ENCODE measurements at places on chromosomes 2 and 18.

- DNase-seq = no peak
Observed at GRCh38 chr2:63121055-63121834, 70.6 kb downstream of the OTX1 start.

GRCh38 chr2:203361922-203362321 lies 33.7 kb downstream of the ABI2 start:
- no peak for DNase-seq

- DNase-seq = no peak
Observed at GRCh38 chr2:198448789-198449188, 644.4 kb downstream of the PLCL1 start.

DNA sequence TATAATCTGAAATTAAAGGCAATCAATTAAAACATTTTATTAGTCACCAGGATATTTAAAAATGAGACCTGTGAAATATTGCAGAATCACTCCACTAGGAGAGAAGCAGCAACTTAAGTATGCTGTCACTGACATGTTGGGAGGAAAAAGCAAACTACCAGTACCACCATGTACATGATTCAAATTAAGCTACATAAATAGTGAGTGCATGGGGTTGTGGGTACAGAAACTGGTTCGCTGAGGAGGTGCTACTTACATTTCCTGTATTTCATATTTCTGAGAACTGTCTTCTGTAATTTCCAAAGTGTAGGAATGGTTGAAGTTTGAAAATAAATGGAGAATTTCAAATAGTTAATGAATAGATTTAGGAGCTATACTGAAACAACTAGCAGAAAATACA lies 7.9 kb upstream of the NR4A2 start:
- peak; percentile 9 for DNase-seq

GRCh38 chr2:130798472-130799218 lies 38.1 kb upstream of the ARHGEF4 start:
- DNase-seq = peak; percentile 60

DNA sequence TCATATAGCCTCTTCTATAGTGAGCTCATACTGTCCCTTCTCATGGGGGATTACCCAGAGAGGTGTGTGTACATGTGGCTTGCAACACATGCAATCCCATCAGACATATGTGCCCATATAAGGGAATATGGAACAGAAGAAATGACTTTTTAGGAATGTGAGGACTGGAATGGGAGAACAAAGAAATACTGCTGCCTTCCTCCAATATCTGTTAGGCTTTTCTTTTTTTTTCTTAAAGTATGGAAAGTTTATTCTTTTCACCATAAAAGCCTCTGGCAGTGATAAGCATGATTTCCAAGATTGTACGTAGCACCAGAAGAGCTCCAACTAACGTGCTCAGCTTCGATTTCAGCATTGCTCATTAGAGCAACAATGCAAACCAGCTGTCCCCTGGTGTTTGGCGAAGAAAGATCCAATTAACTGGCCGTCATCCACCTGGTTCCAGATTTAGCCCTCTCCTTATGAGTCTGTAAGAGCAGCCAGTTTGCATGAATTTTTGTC lies 113.6 kb downstream of the ADCYAP1 start:
- DNase-seq = peak; percentile 84

DNA sequence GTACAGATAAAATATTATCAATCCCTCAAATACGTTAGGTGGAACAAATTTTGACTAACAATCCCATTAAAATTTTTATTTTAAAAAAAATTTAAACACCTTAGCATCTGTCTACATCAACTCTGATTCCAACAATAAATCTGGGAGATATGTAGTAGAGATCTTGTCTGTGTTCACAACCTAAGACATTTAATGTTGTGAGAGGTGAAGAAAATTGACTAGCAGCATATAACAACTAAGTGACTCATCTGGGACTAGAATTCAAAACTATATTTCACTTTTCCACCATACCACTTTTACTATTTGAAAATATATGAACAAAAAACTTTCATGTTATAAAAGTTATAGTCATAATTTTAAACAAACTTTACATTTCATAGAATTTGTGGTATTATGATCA lies 97.9 kb downstream of the ATAD2B start:
- DNase-seq = no peak

- DNase-seq = no peak
Observed at GRCh38 chr2:112881217-112881985, 29.6 kb upstream of the IL37 start.

- DNase-seq = no peak
Observed at GRCh38 chr2:211513446-211513845, 957.0 kb downstream of the CPS1 start.

DNA sequence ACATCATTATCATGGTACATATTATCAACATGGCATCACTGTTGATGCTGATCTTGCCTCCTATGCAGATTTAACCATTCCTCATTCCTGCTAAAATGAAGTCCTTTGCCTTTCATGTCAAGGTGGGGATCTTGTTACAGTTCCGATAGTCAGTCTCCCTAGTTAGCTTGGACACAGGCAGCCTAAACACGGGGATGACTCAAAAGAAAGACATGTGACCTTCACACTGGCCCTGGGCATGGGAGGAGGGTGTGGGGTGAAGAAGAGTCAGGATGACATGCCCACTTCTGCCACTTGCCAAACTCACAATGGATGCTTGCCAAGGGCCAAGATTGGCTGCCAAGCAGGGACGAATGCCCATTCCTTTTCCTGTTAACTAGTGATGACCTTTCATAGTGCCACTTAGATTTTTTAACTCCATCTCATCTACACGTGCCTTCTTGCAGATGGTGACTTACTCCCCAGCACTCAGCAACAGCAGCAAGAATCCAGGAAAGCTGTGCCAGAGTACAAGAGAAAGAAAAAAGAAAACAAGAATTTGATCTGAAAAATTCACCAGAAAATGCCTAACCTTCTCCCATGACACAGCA lies 13.9 kb upstream of the SLC1A4 start:
- peak; percentile 24 for DNase-seq

GRCh38 chr2:14420851-14421250 lies 211.7 kb upstream of the LRATD1 start:
- no peak for DNase-seq

DNA sequence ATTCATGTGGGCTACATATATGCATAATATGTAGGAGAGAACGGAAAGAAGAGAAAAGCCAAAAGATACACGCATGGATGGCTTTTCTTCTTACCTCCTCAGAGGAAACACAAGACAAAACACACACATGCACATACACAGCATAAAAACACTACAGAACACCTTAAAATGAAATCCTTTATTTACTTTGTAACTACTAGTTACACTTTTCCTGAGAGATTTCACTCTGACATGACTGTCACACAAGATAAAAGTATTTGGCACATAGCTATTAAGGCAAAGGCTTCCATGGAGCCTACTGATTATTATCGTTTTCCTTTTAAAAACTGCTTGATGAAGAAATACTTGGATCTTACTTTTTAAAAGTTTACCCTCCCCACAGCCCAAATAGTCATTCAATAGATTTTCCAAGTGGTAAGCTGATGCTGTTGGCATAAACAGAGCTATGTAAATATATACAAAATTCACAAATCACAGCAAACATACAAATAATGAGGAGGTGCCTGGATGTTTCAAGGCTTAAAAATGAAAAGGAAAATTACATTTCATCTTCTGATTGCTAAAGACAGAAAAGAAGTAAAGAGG lies 8.6 kb downstream of the ZEB2 start:
- no peak for DNase-seq

GRCh38 chr2:69741575-69742321 lies at the start of gene ANXA4:
ANXA4 (plus strand) TSS chr2:69742134; CDS start chr2:69781566, 39,432 bp downstream.
- DNase-seq = peak; percentile 37

DNA sequence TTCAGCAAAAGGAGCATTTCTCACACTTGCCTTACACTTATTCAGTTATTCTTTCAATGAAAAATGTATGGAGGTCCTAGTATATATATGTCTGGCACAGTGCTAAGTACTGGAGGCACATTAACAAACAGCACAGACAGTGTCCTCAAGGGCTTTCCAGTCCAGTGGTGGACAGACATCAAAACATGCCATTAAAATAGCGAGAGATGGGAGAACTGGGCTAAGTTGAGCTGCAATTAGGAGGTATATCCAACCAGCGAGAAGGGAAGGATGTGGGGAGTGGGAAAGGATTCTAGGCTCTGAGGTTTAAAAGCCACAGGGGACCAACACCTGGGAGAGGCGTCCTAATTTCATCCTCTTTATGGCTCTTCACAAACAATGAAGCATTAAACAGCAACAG lies 127.5 kb upstream of the TTC39C start:
- peak; percentile 45 for DNase-seq

DNA sequence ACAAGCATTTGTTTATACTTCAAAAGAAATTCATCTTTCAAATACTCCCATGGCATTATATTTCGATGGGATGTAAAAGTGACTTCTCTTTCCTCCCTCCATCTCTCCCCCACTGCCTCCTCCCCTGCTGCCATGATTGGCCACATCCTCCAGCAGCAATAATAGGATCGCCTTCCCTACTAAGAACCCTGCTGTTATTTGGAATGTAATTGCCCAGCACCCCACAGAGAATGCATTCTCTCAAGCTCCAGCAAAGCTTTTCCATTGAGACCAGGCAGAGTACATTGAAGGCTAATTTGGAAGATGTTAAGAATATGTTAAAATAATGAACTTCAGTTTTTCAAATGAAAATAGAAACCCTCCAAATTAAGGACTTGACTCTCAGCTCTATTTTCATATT lies 375.4 kb upstream of the ACVR2A start:
- DNase-seq = no peak

DNA sequence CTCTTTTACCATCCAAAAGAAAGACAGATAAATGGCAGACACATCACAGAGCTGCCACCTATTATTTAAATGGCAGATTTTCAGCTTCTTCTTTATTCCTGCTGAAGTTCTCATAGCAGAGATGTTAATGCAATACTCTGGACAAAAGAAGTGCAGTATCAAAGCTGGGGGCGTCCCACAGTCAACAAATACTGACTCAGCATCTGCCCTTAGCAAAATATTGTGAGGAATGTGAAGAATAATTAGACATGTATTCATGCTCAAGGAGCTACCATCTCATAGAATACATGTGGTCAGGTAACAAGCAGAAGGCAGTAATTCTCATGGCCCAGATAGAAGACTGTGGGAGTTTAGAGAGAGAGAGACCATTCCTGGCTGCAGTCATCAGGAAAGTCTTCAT lies 108.0 kb upstream of the TANK start:
- no peak for DNase-seq

GRCh38 chr2:170845343-170845742 lies 28.7 kb downstream of the GAD1 start:
- no peak for DNase-seq

DNA sequence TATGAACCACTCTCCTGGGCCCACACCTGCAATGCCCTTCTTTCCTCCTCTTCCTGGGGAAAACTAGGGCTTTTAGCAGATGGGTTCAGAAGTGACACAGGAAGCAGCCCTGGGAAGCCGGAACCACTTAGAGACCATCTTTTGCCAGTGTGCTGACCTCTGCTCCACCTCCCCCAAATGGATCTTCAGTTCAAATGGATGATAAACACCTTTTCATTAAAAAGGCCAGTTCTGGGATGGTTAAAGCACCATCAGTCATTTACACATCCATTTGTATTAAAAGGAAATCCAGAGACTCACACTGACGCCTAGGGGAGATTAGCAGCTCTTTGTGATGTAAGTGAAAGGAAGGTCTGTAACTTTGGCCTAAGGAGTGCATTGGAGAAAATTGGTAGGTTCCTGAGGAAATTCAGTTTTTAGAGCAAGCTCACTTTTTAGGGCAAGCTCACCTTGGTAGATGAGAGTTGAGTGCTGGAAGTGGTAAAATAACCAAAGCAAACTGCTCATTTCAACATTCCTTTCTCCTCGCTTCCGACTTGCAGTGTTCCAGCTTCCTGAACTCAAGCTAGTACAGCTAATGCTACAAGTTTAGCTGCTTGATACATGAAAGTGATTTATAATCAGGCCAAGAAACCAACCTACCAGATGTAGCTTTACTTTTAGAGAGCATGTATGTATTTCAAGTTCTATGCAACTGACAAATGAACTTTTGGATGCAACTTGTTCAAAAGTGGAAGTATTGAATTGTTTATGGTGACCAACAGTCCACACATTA lies 47.7 kb downstream of the ACTR2 start:
- no peak for DNase-seq

GRCh38 chr18:10454681-10455557 lies 484 bp downstream of the APCDD1 start:
- DNase-seq = no peak

GRCh38 chr2:168525020-168525419 lies 68.9 kb downstream of the CERS6 start:
- no peak for DNase-seq

GRCh38 chr2:144082327-144082726 lies 437.6 kb downstream of the ZEB2 start:
- no peak for DNase-seq

GRCh38 chr2:224838335-224838734 lies 122.2 kb upstream of the CCDC195 start:
- no peak for DNase-seq

GRCh38 chr2:176129813-176130146 lies 275 bp downstream of the HOXD8 start:
- DNase-seq = no peak

DNA sequence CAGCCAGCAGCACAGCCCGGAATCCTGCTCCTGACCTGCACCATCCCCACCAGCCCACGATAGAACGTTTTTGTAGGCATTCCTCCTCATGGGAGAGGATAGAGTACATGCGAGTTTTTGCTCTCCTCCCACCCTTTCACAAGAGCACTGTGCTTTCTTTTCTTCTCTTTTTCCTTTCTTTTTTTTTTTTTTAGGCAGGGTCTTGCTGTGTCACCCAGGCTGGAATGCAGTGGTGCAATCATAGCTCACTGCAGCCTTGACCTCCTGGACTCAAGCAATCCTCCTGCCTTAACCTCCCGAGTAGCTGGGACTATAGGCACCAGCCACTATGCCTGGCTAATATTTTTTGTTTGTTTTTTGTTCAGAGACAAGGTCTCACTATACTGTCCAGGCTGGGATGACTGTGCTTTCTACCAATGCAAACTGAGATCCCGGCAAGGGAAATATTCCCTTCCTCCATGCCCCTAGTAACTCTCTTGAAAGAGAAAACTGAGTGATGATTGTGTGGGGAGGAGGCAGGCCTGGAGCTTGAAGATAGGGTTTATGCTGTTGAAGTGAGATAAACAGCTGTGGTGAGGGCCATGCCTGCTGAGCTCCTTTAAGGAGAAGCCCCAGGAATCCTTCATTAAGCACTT lies 82.6 kb upstream of the TXNDC2 start:
- no peak for DNase-seq

DNA sequence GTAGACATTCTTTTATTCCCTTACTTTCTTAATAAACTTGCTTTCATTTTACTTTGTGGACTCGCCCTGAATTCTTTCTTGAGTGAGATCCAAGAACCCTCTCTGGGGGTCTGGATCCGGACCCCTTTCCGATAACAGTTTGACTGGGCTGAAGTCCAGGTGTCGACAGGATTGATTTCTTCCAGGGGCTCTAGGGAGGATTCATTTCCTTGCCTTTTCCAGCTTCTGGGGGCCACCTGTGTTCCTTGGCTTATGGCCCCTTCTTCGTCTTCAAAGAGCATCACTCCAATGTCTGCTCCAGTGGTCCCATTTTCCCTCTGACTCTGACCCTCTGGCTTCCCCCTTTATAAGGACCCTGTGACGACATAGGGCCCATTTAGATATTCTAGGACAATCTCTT lies 67.5 kb downstream of the COPS8 start:
- DNase-seq = no peak

All from SHP77 (cell line).